ENCODE measurements at places on chromosomes 3 and 15.

GRCh38 chr3:46061108-46061720 lies 33.9 kb upstream of the XCR1 start:
- no peak for DNase-seq

DNA sequence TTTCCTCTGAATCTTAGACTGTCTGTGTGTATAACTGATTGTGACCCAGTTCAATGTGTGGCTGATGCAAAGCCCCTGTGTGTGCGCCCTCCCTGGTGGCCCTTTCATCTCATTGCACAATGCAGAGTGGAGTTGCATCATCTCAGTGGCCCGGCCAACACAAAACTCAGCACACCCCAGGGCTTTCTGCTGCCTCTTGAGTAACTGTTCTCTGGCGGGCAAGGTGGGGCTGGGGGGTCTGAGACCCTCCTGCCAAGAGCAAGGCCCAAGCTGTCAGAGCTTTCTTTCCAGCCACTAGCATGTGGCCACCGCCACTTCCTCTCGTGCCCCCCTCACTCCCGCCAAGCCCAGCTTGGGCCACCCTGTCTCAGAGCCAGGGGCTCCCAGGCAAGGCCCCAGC lies 80.7 kb upstream of the ALDH1L1 start:
- DNase-seq, result no peak

DNA sequence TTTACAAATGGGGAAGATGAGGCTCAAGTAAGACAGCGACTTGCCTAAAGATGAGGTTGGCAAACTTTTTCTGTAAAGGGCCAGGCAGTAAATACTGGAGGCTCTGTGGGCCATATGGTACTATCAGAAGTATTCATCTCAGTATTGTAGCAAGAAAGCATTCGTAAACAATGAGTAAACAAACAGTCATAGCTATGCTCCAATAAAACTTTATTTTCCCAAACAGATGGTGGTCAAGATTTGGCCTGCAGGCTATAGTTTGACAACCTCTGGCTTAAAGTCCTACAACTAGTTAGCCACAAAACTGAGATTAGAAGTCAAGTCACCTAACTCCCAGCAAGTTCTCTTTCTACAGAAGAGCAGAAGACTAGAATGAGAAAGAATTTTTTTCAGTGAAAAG lies 177.0 kb upstream of the NECTIN3 start:
- DNase-seq, result no peak

DNA sequence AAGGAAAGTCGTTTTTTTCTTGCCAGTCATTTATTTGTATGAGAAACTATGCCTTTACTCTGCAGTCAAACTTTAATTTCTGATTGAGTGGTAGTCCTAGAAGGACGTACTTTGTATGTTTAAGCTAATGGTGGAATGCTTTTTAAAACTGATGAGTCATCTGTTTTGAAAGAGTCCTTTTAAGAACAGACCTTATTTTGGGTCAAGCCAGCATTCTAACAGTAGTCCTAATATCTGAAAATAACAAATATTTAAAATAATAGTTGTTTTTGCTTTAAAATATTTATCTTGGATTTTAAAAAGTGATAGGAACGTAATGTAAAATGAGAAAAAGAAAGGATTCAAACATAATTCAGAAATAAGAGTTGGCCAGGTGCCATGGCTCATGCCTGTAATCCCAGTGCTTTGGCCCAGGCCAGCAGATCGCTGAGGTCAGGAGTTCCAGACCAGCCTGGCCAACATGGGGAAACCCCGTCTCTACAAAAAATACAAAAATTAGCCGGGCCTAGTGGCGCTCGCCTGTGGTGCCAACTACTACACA lies 1.3 kb upstream of the LRRC58 start:
- no peak for DNase-seq

GRCh38 chr15:51641490-51642130 lies 19.0 kb upstream of the DMXL2 start:
- no peak for DNase-seq

- DNase-seq, result no peak
Observed at GRCh38 chr3:8313560-8314267, 187.9 kb upstream of the LMCD1 start.

DNA sequence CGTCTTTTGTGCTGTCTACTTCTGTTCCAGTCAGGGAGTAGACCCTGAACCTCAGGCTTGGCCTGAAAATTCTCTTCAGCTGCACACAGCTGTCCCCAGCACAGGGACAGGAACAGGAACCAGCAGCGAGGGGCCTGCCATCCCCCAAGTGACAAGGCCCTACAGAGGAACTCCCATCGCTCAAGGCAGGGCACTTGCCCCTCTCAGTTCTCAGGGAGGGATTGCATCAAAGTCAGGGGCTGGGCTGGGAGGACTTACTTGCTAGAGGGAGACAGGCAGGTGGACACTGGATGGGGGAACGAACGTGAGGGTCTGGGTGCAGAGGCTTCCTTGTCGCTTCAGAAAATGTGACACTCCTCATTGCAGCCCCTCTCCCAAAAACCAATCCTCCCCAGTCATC lies 163.6 kb downstream of the CHSY1 start:
- no peak for DNase-seq

DNA sequence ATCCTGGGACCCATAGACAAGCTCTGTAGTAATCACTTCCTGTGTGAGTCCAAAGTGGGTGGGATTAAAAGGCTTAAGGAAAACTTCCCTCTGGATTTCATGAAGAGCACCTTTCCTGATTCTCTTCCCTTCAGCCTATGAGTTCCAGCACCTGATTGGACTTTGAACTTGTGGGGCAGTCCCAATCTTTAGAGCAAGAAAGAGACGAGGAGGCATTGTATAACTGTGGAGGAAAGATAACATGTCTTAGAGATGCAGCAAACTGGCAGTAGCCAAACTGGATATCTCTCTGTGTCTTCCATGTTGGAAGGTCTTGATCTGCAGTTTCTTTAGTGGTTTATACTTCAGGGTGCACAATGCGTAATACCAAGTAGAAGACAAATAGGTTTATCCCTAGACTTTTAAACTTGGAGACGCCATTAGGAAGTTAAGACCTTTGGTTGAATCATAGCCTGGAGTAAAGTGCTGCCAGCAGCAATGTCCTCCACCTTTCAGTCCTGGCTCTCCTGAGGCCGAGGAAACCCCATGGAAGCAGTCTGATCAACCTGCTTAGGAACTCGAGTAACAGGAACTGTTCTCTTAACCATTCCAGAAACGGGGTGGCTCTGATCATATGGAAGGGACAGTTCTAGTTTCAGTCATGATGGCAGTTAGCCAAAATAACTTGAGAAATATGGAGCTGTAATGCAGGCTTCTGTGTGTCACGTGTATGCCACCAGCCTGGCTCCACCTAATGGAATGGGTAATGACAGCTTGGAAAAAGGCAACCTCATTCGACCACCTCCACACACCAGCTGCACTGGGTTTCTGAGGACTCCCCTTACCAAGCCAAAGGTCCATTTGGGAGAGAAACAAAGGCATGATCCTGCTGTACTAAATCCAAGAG lies 4.7 kb downstream of the EIF1B start:
- no peak for DNase-seq

DNA sequence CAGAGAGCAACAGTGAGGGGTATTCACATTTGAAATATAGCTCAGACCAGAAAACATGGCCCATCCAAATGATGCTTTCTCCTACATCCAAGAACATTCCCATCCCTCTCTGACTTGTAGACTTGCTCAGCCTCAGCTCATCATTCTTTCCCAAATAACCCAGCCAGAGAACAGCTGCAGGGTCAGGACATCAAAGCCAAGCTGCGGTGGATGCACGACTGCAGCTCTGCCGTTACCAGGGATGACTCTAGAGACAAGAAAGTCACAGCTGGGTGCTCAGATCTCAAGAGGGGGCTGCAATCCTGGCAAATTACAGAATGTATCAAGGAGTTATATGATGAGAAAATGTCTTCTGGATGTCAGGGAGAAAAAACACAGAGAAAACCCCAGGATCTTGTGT lies 944.3 kb downstream of the NTRK3 start:
- DNase-seq, result no peak

DNA sequence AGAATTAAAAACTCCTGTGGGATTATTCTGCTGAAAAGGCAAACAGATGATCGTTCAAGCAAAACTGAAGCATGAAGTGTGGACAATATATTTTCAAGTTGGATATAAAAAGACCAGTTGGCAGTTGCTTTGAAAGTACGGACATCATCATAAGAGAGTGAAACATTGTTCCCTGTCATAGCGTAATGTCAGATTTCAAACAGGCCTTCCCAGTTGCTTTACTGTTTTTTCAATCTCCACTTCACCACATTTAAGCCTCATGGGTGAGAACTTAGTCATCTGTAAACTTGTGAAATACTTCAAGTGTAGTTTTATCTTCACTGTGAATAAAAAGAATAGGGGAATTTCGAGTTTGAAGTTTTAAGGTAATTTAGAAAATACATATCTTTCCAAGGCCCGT lies 435.1 kb upstream of the CNTN3 start:
- no peak for DNase-seq

- DNase-seq, result no peak
Observed at GRCh38 chr15:73600413-73601335, 32.5 kb downstream of the NPTN start.

DNA sequence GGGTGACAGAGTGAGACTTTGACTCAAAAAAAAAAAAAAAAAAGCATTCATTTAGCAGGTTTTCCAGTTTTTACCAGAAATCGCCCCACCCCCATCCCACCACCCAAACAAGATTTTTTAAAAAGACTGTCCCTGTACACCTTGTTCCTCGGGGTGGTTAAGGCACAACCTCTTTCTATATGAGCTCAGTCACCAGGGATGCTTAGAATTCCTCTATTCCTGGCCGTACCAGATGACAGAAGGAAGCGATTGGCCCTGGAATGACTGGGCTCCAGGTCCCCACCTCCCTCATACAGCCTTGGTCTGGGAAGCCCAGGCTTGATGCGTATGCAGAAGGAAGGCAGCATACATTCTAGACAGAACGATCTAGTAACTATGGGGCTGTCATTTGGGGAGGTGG lies 25.6 kb downstream of the IDH2 start:
- DNase-seq, result no peak

DNA sequence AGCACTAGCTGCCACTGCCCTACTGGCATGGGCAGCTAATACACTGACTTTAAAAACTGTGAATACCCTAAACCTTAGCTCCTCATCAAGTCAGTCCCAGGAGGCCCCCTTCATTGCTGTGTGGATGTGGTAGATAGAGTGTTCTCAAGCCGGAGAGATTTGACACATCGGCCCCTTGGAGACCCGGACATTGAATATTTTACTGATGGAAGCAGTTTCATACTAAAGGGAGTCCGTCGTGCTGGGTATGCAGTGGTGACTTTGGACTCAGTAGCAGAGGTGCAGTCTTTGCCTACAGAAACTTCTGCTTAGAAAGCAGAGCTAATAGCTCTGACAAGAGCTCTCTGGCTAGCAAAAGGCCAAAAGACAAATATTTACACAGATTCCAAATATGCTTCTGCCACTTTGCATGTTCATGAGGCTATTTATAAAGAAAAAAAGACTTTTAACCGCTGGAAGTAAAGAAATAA lies 17.5 kb downstream of the CCR4 start:
- DNase-seq, result no peak

DNA sequence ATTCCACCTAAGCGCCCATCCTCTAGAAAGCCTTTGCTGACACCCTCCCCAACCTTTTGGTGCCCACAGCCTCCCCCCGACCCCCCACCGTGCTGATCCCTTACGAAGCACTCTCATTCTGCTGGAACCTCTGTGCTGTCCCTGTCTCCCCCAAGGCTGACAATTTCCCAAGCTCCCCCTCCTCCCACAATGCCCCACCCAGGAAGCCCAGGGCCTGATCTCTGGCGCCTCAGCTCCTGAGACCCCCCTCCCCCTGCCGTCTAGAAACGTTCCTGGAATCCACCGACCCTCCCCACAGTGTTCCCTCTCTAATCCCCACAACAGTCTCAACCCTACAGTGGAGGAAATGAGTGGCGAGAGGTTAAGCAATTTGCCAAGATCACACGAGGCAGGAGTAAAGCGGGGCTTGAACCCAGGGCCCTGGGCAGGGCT lies 18.3 kb downstream of the MYL3 start:
- DNase-seq, result no peak

DNA sequence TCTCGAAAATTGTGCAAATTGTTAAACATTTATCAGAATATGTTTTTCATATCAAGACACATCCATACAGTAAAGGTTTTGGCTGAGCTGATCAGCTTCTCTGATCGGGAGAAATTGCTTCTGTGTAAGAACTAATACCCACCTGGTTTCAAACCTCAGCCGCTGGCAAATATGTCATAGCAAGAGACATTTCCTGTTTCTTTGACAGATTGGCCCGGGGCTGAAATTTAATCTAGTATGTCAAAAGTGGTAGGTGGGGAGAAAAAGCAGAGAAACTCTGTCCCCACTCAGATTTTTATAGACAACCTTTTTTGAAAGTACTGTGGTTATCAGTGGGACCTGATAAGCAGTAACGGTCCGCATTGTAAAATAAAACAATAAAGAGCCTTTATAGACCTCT lies 88.8 kb upstream of the SLC24A5 start:
- DNase-seq, result no peak

DNA sequence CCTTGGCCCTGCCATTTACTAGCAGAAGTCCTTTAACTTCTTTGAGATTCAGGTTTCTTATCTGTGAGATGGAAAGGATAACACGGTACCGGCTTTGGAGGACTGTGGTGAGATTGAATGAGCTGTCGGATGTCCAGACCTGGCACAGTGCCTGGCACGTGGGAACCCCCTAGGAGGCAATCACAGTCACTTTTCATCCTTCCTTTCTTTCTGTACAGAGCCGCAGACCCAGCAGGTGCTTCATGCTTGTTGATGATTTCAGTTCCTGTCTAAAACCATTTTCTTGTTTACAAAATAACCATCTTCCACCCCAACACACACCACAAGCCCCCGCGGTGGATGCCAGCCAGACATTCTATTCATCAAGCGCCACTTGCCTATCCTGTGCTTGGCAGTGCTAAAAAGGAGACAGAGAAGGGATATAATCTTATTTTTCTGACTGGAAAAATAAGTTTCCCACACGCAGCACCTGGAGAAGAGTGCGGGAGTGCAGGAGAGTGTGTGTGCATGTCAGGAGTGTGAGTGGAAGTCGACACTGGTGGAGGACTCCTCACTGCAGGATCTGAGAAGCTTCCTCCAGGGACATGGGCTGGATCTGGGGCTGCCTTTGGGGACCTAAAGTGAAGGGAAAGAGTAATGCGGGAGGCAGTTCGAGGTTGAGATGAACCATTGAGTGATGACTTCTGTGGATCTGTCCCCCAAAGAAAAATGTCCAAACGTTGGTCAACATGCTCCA lies 85.7 kb downstream of the ST6GAL1 start:
- DNase-seq, result no peak

Measured in activated CD4-positive, alpha-beta T cell treated with anti-CD3 and anti-CD28 coated beads for 4 hours (primary cell).